Sigmoid colon (tissue), 7 donors: ENCODE measurements at places on chromosomes 7 and 10. TPM values are rescaled to one million over a fixed set of nuclear protein-coding genes. Genes with fewer than 3 reads are reported as not detected.
A peak's percentile ranks its signal among the peaks of the same experiment; 100 is the strongest.

GRCh38 chr7:66198956-66199355, 6.2 kb upstream of the TPST1 start:
- H3K4me1 ChIP-seq: no peaks in the 10 kb centered on the region
- no peak overlapping the region for H3K27ac ChIP-seq
- no peaks in the 10 kb centered on the region for H3K27me3 ChIP-seq
- peak; percentile 24 for DNase-seq
- no peak overlapping the region for H3K4me3 ChIP-seq

DNA sequence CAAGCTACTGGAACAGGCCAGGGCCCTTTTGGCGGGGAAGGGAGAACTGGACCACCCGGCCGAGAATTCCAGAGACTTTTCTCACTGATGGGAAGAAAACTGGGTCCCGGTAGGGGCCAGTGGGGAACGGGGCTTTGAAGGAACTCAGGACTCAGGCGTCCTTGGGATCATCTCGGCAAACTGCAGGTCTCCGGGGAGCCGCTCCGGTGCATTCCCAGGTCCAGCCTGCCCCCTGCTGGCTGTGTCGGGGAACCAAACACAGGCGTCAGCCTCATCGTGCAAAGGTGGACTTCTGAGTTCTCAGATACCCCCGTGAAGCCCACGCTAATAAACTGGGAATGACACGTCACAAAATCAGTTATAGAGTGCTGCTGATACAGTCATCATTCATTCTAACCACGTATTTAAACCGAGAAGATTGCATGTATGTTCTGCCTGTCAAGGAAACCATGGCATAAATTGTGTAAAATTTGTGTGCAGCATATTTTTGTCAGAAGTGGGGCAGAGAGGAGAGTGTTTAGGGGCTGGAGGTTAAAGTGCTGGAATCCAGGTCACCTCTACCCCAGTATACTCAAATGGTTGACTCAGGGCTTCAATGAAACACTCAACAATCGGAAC, 76.1 kb upstream of the CPXM2 start:
- H3K4me3 ChIP-seq: no peak overlapping the region
- H3K36me3 ChIP-seq: no peaks in the 10 kb centered on the region
- DNase-seq: peak; percentile 88
- no peaks in the 10 kb centered on the region for H3K4me1 ChIP-seq
- peaks cover 20% of the 10 kb centered on the region for H3K27me3 ChIP-seq

Gene CYP3A4
- total RNA-seq: not detected

DNA sequence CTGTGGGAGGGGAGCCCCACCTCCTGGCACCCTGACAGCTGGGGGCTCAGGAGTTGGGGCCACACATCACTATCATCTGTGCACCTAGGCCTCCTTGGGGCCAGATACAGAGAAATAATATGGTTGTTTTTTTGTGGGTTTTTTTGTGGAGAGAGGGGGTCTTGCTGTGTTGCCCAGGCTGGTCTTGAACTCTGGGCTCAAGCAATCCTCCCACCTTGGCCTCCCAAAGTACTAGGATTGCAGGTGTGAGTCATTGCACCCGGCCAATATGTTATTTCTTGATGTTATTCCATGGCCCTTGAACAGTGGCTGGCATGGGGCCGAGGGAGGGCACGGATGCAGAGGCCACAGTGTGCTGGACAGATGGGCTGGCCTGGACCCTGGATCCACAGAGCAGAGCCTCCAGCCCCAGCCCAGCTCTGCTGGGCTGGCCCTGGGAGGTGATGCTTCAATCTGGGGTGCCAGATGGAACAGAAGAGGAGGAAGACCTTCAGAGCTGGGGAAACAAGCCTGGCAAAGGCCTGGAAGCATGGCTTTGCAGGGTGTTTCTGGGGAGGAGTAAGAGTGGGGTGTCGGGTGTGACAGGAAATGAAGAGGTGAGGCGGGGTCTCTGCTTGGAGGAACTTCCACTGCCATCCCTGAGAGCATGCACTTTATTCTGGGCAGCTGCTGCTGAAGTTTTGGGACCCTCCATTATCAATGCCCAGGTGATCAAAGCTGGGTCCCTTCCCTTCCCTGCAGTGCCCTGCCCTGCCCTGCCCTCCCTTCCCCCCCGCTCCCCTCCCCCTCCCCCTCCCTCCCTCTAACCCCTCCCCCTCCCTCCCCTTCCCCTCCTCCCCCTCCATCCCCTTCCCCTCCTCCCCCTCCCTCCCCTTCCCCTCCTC, 3.7 kb upstream of the FZD9 start:
- no peaks in the 10 kb centered on the region for H3K36me3 ChIP-seq
- H3K27ac ChIP-seq: no peak overlapping the region
- DNase-seq: no peak
- no peak overlapping the region for H3K4me3 ChIP-seq
- H3K4me1 ChIP-seq: no peaks in the 10 kb centered on the region

DNA sequence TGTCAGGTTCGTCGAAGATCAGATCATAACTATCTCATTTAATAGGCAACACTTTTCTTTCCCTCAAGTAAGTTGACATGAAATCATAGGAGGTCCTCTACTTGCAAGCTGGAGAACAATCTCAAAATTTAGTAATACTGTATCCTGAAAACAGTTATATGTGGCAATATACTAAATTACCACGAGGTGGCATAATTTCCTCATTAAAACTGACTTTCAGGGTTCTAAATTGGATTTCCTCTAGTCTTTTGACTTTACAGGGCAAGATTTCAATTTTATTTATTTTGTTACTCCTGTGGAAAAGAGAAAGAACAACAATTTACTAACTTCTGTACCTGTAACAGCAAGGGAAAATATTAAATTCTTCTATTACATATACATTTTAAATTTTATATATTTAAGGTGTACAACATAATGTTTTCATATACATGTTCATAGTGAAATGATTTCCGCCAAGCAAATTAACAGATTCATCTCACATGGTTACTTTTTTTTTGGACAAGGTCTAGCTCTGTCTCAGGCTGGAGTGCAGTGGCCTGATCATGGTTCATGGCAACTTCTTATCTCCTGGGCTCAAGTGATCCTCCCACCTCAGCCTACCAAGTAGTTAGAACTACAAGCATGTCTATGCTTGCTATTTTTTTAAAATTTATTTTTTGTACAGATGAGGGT, 53.4 kb upstream of the CYP2C18 start:
- no peak overlapping the region for H3K27ac ChIP-seq
- no peaks in the 10 kb centered on the region for H3K36me3 ChIP-seq
- H3K27me3 ChIP-seq: no peaks in the 10 kb centered on the region

- H3K4me1 ChIP-seq: no peaks in the 10 kb centered on the region
- no peaks in the 10 kb centered on the region for H3K27me3 ChIP-seq
- H3K4me3 ChIP-seq: no peak overlapping the region
- no peak for DNase-seq
Measured at GRCh38 chr7:69738396-69738951, 140.2 kb downstream of the AUTS2 start.

- no peak overlapping the region for H3K4me3 ChIP-seq
- no peaks in the 10 kb centered on the region for H3K27me3 ChIP-seq
- H3K27ac ChIP-seq: no peak overlapping the region
- no peak for DNase-seq
Measured at GRCh38 chr7:18132811-18133210, 105.2 kb upstream of the PRPS1L1 start.

GRCh38 chr10:93245779-93246178, 172.1 kb downstream of the CYP26A1 start:
- no peaks in the 10 kb centered on the region for H3K27me3 ChIP-seq
- H3K36me3 ChIP-seq: no peaks in the 10 kb centered on the region
- H3K4me3 ChIP-seq: no peak overlapping the region
- DNase-seq: no peak
- no peak overlapping the region for H3K27ac ChIP-seq

Gene AKR1C4
- total RNA-seq: not detected

DNA sequence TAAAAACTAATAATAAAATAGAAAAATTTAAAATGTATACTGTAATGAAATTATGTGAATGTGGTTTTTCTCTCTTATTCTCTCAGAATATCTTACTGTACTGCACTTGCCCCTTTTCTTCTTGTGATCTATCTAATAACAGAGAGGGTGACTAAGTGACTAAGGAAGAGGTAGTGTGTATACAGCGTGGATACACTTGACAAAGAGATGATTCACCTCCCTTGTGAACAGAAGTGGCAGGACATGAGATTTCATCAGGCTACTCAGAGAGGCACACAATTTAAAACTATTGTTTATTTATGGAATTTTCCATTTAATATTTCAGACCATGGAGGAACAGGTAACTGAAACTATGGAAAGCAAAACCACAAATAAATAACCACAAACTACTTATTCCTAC, 806.6 kb upstream of the GHITM start:
- H3K27me3 ChIP-seq: no peaks in the 10 kb centered on the region
- H3K27ac ChIP-seq: no peak overlapping the region
- H3K4me3 ChIP-seq: no peak overlapping the region
- no peaks in the 10 kb centered on the region for H3K4me1 ChIP-seq
- DNase-seq: no peak

- H3K4me3 ChIP-seq: no peak overlapping the region
- H3K27me3 ChIP-seq: no peaks in the 10 kb centered on the region
- DNase-seq: no peak
- H3K27ac ChIP-seq: no peak overlapping the region
- peaks cover 14% of the 10 kb centered on the region for H3K36me3 ChIP-seq
- no peaks in the 10 kb centered on the region for H3K4me1 ChIP-seq
Measured at GRCh38 chr7:117203205-117203604, 119.7 kb downstream of the WNT2 start.

Gene FASTK
- total RNA-seq: 80.0 TPM

DNA sequence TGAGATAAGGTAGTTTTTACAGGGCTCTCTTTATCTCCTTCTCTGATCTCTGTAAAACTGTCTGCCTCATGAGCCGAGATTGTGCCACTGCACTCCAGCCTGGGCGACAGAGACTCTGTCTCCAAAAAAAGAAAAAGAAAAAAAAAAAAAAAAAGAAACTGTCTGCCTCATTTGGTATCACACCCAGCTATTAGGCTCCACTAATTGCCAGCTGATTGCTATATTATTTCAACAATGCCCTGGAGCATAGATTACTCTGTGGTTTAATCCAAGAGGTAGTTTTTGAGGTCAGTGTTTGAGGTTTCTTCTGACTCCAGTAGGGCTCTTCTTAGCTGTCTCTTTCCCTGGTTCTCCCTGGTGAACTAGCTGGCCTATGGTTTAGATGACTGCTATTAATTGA, 268.1 kb upstream of the PLPP4 start:
- DNase-seq: no peak
- no peaks in the 10 kb centered on the region for H3K36me3 ChIP-seq
- H3K4me1 ChIP-seq: no peaks in the 10 kb centered on the region
- no peak overlapping the region for H3K27ac ChIP-seq
- no peaks in the 10 kb centered on the region for H3K27me3 ChIP-seq

Gene CCDC172
- total RNA-seq: not detected

DNA sequence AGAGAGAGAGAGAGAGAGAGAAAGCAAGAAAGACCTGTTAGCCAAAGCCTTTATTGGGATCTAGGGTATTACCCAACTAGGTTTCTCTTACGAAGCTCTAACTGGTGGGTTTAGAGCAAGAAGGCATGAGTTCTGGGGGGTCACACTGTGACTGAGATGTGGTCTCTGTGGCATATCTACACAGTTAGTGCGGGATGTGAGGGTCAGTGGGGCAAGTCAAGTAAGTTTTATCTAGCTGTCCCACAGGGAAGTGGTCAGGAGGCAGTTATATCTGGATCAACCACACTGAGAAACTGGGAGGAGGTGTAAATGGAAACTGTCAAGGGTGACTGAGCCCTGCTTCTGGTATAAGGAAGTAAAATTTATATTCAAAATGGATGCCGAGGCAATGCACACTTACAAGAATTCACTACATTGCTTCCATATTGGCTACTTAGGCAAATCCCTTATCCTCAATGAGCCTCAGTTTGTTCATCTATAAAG, 331.6 kb upstream of the HPS1 start:
- H3K4me3 ChIP-seq: no peak overlapping the region
- H3K36me3 ChIP-seq: no peaks in the 10 kb centered on the region
- H3K4me1 ChIP-seq: no peaks in the 10 kb centered on the region
- DNase-seq: no peak
- no peaks in the 10 kb centered on the region for H3K27me3 ChIP-seq
